ENCODE measurements at places on chromosomes 12 and 14.

- no peak for DNase-seq
These were observed 208.0 kb downstream of the SLC41A2 start for GRCh38 chr12:104750061-104750460.

GRCh38 chr12:72618764-72619163 lies 346.6 kb downstream of the TRHDE start:
- no peak for DNase-seq

DNA sequence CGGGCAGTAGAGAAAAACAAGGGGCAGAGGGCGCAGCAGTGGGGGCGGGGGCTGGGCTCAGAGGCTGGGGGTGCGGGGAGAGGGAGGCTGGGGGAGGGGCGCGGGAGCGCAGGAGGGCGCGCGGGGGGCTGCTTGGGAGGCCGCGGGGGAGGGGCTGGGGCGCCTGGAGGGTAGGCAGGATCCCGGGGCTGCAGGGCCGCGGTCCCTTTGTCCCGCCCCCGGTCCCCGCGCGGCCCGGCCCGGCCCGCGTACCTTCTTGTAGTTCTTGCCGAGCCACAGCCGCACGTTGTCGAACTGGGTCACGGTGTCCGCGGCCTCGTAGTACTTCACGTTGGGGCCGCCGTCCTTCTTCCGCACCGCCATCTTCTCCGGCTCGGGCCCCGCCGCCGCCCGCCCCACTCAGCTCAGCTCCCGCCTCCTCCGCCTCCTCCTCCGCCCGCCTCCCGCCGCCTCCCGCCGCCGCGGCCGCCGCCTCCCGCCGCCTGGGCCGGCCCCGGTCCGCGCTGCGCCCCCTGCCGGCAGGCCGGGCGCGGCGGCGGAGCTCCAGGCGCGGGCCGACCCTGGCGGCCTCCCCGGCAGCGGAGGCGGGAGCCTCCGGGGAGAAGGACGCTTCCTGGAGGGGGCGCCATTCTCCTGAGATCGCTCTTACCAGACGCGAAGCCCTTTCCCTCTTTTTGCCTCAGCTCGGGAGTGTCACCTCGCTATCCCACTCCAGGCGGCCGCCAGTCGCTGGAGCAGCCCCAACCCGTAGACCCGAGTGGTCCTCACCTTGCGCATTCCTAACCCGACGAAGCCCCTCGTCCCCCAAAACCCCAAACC lies at the start of gene SMARCC2:
Gene SMARCC2, minus strand, starts transcription at position 385 of the 819 bp plus-strand sequence. Its CDS starts 22 bp downstream, at position 363.
- DNase-seq: peak; percentile 78

DNA sequence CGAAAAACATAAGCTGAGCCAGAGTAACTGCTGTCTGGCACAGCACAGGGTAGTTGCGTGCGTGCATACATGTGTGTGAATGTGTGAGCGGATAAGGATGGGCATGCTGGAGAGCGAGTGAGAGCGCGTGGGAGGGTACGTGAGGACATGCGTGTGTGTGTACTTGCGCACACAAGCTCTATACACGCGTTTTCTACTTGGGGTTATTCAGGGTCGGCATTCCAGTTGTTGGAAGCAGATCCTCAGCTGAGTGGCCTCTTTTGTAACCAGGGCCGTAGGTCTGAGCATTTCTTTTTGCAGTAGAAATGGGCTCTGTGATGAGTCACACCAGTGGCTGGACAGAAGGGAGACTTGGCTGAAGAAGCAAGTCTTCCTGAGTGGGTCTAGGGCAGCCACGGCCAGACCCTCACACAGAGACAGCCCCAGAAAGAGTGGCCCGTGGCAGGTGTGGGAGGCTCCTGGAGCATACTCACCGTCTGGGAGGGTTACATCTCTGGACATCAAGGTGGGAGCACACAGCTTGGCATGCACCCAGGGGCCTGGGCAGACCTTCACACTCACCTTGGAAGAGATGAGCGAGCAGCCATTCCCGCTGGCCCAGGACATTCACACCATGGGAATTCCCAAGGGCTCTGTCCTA lies 78.0 kb downstream of the LRRC74A start:
- DNase-seq: no peak

DNA sequence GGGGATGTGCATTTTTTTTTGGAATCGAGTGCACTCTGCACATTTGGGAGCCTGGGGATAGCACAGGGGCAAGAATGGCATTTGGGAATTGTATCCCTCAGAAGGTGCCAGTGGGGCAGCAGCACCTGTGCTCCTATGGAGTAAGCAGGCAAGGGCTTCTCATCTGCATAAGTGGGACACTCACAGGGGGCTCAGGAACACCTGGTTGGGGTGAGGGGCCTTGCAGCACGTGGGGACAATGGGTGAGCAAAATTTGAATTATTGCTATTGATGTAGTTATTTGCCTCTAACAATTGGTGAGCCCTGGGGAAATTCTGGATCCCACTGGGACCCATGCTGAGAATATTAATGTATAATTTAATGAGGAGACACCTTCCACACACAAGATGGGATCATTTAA lies 274.2 kb downstream of the TTC6 start:
- DNase-seq: no peak

- no peak for DNase-seq
These were observed 50.7 kb downstream of the CRADD start for GRCh38 chr12:93727911-93728310.

DNA sequence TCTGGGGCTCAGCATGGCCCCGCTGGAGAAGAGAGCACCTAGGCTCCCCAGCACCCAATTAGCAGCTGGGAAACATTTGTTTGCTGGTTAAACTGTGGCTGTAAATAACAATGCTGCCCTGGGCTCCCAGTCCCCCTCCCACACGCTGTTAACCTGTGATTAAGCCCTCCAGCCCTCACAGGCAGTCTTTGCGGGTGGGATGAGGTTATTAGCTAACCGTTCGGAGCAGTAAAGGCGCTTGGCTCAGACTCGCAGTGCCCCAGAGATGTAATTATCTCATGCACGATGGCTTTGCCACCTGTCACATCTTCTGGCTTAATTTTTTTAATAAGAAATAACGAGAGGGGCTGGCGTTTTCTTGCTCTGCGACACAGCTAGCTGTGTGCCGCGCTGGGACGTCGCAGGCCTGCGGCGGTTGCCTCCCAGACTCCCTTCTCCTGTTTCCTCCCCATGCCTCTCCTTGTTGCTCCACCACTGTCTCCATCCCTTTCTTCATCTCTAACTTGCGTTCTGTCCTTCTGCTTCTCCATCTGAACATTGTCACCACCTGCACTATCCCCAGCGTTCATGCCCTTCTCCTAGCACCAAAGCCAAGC lies 239.2 kb upstream of the FKBP4 start:
- DNase-seq: no peak

DNA sequence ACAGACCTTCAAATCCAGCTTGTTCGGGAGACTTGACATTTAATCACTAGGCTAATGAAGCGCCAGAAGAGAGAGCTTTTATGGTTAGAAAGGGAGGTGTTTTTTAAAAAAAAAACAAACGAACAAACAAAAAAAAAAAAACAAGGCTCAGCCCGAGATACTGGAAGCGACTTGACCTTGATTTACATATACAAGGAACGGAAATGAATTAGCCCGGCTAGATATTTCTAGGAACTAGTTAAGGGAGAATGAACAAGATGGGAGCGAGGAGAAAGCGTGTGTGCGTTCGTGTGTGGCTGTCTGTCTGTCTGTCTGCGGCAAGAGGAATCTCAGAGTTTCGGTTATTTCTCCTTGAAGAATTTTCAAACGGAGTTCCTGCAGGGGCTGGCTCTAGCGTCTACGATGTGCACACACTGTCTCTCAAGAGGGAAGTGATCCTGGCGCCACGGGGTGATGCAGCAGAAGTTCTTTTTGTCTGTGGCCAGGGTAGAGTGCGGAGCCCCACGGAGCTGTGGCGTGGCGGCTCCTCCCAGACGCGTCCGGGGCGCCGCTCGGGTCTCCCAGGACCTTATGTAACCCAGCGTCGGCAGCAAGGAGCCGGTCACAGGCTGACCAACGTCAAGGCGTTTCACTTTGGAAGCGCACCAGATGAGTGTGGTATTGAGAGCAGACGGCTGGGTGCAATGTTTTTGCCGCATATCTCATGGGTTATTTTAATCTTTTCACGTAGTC lies 18.8 kb downstream of the SOCS2 start:
- peak; percentile 1 for DNase-seq

- DNase-seq: no peak
These were observed 118.9 kb downstream of the GPR135 start for GRCh38 chr14:59346329-59346728.

DNA sequence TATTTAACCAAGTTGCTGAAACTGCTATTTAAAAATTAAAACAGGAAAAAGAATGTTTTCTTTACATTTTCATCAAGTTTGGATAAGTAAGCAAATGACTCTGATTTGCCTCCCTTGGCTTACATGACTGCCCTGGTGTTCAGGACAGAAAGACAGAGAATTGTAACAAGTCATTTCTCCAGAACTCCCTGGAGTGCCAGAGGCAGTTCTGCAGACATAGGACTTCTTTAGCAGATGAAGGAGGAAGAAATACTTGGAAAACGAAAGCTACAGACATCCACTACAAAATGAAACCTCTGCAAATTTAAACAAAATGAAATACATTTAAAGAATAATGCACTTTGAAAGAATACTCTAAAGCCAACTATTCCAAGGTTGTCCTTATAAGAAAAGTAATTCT lies 253.9 kb downstream of the LRFN5 start:
- no peak for DNase-seq

- DNase-seq: no peak
These were observed 165.1 kb downstream of the MON2 start for GRCh38 chr12:62631471-62632410.

GRCh38 chr12:105481392-105482300 lies 151.2 kb downstream of the C12orf75 start:
- no peak for DNase-seq

- peak; percentile 78 for DNase-seq
These were observed at the start of gene C12orf75 for GRCh38 chr12:105330283-105330930. Gene C12orf75, plus strand, starts transcription at chr12:105330691. Its CDS starts 201 bp downstream, at chr12:105330892.

Measured in activated T-helper 1 cell treated with anti-CD3 and anti-CD28 coated beads, Interleukin-2, amount 50 U/mL, for 16 hours (primary cell).